Right ventricle myocardium inferior (tissue), 1 donor: ENCODE measurements at places on chromosomes 5 and 9. TPM values are rescaled to one million over a fixed set of nuclear protein-coding genes. Genes with fewer than 3 reads are reported as not detected.

DNA sequence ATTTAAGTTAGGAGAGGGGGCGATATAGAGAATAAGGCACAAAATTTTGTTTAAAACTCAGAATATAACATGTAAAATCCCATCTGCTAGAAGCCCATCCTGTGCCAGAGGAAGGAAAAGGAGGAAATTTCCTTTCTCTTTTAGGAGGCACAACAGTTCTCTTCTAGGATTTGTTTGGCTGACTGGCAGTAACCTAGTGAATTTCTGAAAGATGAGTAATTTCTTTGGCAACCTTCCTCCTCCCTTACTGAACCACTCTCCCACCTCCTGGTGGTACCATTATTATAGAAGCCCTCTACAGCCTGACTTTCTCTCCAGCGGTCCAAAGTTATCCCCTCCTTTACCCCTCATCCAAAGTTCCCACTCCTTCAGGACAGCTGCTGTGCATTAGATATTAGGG is 18.3 kb downstream of the MOCS2 start:
- no peak for DNase-seq

GRCh38 chr5:122668552-122668951 is 106.3 kb upstream of the SNX2 start:
- no peak for DNase-seq

DNA sequence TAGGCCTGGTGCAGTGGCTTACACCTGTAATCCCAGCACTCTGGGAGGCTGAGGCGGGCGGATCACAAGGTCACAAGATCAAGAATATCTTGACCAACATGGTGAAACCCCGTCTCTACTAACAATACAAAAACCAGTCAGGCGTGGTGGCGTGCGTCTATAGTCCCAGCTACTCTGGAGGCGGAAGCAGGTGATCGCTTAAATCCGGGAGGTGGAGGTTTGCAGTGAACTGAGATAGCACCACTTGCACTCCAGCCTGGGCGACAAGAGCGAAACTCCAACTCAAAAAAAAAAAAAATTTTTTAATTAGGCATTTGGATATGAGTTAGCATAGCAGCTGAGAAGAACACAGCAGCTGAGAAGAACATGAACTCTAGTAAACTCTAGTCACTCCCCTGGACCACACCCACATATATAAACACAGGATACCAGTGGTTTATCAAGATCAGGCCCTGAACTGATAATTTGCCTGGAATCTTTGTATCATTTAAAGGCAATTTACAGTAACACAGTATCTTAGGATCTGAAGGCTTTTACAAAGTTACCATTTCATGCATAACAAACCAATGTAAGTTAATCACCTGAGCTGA is 4.6 kb upstream of the UGCG start:
- DNase-seq = no peak

- no peak for DNase-seq
Observed at GRCh38 chr5:143206196-143207053, 197.1 kb downstream of the NR3C1 start.

Gene KIF24
- 0.78 TPM for total RNA-seq

GRCh38 chr9:127935765-127936221 is 1.9 kb downstream of the DPM2 start:
- no peak for DNase-seq

GRCh38 chr9:6512085-6512657 is 99.2 kb downstream of the UHRF2 start:
- no peak for DNase-seq
